Left lung (tissue), 14 donors: ENCODE measurements at places on chromosomes 3 and 15.

DNA sequence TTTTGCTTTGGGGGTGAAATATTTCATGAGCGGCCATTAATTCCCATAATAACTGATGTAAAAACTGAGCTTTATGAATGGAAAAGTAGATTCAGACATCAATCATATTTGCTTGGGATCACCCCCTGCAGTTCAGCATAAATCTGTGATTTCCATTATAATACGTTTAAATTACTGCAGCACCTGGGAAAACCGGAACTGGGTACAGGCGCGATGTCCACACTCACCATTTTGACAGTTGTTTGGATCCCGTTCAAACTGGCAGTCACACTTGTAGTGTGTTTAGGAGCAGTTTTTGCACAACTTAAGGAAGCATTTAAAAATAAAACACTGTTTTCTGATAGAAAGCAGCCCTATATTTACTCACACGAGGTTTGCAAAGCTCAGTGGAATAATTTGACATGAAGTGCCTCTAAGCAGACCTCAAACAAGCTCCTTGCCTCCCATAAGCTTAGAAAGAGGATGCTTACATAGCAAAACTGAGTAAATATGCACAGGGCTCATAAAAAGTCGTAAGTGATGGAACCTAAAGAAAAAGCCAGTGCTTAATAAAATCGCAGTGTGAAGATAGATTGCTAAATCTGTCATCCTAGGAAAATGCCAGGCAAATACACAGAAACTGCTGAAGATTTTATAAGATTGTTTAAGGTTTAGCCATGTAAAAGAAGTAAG lies 377.6 kb downstream of the PTPRG start:
- no peak overlapping the region for H3K4me3 ChIP-seq
- no peak overlapping the region for H3K27ac ChIP-seq
- DNase-seq, result no peak
- H3K36me3 ChIP-seq, result no peaks in the 10 kb centered on the region
- H3K4me1 ChIP-seq, result no peaks in the 10 kb centered on the region

DNA sequence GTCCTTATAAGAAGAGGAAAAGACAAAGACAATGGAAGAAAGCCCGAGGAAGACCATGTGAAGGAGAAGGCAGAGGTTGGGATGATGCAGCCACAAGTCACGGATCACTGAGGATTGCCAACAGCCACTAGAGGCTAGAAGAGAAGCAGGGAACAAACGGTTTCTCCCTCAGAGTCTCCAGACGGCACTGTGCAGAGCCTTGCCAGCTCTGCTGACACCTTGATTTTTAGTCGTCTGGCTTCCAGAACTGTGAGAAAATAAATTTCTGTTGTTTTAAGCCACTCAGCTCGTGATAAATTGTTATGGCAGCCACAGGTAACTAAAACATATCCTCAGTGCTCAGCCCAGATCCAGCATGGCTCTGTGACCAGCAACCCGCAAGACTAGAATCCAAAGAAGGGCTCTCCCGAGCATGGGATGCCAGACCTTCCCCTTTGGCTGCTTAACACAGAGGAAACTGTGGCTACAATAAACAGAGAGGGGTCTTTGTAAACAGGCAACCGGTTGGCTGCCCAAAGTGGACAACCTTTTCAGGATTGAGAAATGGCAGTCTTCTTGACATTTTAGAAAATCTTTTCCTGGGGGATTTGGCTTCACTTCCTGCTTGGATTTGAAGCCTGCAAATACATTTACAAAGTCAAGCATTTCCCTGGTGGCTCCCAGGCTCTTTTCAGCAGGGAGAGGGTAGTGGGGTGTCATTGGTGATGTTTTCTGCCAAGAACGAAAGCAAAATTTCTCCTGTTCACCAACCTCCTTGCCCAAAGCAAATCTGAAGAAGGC lies 88.7 kb upstream of the ADPGK start:
- DNase-seq, result no peak
- no peak overlapping the region for H3K27ac ChIP-seq
- no peaks in the 10 kb centered on the region for H3K27me3 ChIP-seq
- H3K4me3 ChIP-seq, result no peak overlapping the region
- H3K36me3 ChIP-seq, result no peaks in the 10 kb centered on the region

- H3K27me3 ChIP-seq, result no peaks in the 10 kb centered on the region
- no peak for DNase-seq
- H3K27ac ChIP-seq, result peak overlapping the region; percentile 11
- no peak overlapping the region for H3K4me3 ChIP-seq
Observed at GRCh38 chr3:197718891-197719290, 17.8 kb downstream of the RUBCN start.

DNA sequence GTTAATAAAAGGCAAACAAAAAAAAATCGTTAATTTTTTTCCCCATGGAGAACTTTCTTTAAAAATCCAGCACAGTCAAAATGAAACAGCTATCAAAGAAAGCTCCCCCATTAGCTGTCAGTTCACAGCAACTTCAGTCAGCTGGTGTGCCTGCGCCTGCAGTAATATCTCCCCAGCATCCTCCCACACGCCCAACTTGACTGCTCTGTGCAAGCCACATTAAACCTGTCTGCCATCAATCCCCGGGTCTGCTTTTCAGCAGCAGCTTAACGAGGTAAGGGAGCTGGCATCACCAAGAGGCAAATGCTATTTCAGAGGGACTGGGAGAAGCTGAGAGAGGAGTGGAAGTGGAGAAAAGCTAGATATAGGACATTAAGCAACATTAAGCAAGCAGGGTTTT lies 337.5 kb downstream of the GAP43 start:
- no peaks in the 10 kb centered on the region for H3K36me3 ChIP-seq
- no peak overlapping the region for H3K27ac ChIP-seq
- H3K4me1 ChIP-seq, result no peaks in the 10 kb centered on the region
- H3K27me3 ChIP-seq, result no peaks in the 10 kb centered on the region
- H3K4me3 ChIP-seq, result no peak overlapping the region
- DNase-seq, result no peak

DNA sequence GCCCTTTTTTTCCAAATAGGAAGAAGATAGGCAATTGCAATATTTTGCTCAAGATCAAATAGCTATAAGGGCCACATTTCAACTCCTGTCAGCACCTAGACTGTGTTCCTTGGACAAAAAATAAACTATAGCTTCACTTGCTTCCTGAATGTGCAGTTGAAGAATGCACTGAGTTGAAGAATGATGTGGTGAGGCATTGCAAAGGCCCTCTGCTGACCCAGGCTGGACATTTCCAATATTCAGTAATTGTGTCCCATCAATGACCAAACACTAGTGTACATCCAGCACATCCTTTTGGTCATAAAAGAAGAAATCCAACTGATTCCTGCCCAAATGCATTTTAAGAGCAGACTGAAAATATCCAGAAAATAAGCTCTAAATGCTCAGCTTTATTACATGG lies 424.8 kb upstream of the TGFBR2 start:
- H3K4me1 ChIP-seq, result no peaks in the 10 kb centered on the region
- no peaks in the 10 kb centered on the region for H3K36me3 ChIP-seq
- H3K4me3 ChIP-seq, result no peak overlapping the region
- no peak for DNase-seq
- H3K27me3 ChIP-seq, result no peaks in the 10 kb centered on the region

DNA sequence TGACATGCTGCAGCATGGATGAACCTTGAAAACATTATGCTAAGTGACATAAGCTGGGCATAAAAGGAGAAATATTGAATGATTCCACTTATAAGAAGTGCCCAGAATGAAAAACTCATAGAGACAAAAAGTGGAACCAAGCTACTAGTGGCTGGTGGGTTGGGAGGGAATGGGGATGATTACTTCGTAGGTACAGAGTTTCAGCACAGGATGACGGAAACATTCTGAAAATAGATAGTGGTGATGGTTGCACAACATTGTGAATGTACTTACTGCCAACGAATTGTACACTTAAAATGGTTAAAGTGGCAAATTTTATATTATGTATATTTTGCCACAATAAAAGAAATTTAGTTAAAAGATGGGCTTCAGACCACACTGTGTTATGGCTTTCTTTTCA lies 93.6 kb downstream of the RPLP1 start:
- peaks cover 10% of the 10 kb centered on the region for H3K27me3 ChIP-seq
- DNase-seq, result no peak
- H3K36me3 ChIP-seq, result no peaks in the 10 kb centered on the region
- H3K4me3 ChIP-seq, result no peak overlapping the region
- no peaks in the 10 kb centered on the region for H3K4me1 ChIP-seq

GRCh38 chr3:67783281-67784250 lies 129.2 kb upstream of the SUCLG2 start:
- DNase-seq, result no peak
- H3K27me3 ChIP-seq, result no peaks in the 10 kb centered on the region
- H3K4me1 ChIP-seq, result no peaks in the 10 kb centered on the region
- no peaks in the 10 kb centered on the region for H3K36me3 ChIP-seq
- H3K4me3 ChIP-seq, result no peak overlapping the region

DNA sequence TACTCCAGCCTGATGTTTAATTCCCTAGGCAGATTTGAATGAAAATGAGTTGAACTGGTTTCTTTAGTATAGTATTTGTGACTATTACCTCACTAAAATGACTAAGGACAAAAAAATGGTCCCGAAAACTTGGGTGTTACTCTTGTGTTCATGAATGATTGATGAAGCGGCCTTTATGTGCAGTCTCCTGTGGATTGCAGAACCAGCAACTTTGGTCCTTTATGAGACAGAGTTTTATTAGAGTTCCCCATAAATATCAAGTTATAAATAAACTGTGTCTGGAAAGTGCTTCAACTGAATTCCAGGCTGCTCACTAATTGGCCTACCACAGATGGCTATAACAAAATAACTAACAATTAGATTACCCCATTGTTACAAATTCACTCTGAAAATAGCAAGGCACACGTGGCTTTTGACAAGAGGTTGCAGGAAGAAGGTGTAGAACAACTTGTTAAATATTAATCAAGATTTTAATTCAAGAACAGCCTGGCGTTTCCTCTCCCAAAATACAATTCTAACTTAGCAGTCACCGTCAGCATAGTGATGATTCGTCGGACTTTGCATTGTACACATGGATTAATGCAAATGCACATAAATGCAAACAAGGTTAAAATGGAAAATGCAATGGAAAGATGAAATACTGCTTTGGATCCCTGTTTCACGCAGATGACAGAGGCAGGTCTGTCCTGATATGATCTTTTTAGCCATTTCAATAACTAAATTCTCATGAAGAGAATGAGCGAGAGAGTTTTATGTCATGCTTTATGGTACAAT lies 567.3 kb upstream of the ZNF717 start:
- no peak for DNase-seq
- no peaks in the 10 kb centered on the region for H3K27me3 ChIP-seq

DNA sequence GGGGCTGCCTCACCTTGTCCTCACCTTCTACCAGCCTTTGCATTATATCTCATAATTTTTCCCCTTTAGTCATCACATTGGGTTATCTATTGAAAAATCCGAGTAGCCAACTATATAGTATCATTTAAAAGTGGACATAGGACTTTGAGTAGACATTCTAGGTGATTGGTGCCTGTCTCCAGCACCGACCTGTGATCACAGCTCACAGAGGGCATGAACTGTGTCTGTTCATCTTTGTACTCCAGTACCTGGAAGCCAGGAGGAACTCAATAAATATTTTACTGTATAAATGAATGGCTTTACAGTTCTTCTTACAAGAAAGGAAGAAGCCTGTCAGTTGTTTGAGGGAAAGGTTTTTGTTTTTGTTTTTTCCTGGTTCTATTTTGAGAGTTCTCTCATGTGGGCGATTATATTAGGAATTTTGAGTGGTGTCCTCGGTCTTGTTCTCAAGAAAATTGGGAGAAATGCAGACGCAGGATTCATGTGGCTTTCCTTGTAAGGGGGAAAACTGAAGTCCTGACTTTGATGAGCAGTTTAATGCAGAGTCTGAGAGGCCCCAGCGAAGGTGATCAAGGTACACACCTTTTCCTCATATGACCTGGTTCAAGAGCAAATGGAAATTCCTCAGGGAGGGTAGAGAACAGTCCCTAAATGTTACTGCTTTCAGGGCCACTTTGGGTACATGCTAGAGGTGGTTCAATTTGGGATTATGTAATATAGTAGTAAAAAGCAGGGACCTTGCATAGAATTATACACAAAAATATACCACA lies 46.1 kb downstream of the CMTM8 start:
- no peak overlapping the region for H3K4me3 ChIP-seq
- H3K4me1 ChIP-seq, result peaks cover 23% of the 10 kb centered on the region
- no peak overlapping the region for H3K27ac ChIP-seq
- no peaks in the 10 kb centered on the region for H3K27me3 ChIP-seq

DNA sequence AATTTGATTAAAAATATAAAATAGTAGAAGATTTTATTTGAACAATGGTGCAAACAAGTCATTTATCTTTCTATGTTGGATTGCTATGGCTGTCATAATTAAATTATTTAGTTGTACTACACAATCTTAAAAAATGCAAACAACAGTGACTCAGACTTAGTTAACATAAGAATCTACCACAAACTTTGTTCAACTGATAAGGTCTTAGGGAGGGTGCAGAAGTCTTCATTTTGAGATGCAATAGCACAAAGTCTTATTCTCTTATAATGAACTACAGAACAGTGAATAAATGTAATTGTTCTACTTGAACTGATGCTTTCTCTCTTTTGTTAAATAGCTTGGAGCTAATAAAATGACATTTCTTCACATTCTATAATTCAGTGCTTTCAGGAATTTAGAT lies 482.8 kb upstream of the NAALADL2 start:
- H3K4me3 ChIP-seq, result no peak overlapping the region
- no peak for DNase-seq
- no peaks in the 10 kb centered on the region for H3K27me3 ChIP-seq
- no peak overlapping the region for H3K27ac ChIP-seq
- H3K36me3 ChIP-seq, result no peaks in the 10 kb centered on the region

- H3K4me3 ChIP-seq, result no peak overlapping the region
- H3K36me3 ChIP-seq, result peaks cover 60% of the 10 kb centered on the region
- no peaks in the 10 kb centered on the region for H3K27me3 ChIP-seq
- no peak for DNase-seq
Observed at GRCh38 chr3:10253731-10254130, 5.5 kb downstream of the TATDN2 start.

- H3K4me1 ChIP-seq, result peaks cover 27% of the 10 kb centered on the region
- no peak overlapping the region for H3K27ac ChIP-seq
- H3K27me3 ChIP-seq, result no peaks in the 10 kb centered on the region
- H3K36me3 ChIP-seq, result no peaks in the 10 kb centered on the region
Observed at GRCh38 chr3:125351152-125351551, 24.0 kb downstream of the ZNF148 start.

- H3K4me1 ChIP-seq, result peaks cover 9% of the 10 kb centered on the region
- peaks cover 86% of the 10 kb centered on the region for H3K27me3 ChIP-seq
- H3K4me3 ChIP-seq, result no peak overlapping the region
- no peak overlapping the region for H3K27ac ChIP-seq
- DNase-seq, result no peak
Observed at GRCh38 chr3:50202353-50203112, 2.5 kb upstream of the SLC38A3 start.

- no peak for DNase-seq
- no peaks in the 10 kb centered on the region for H3K36me3 ChIP-seq
Observed at GRCh38 chr3:192207239-192207638, 520.1 kb downstream of the FGF12 start.

DNA sequence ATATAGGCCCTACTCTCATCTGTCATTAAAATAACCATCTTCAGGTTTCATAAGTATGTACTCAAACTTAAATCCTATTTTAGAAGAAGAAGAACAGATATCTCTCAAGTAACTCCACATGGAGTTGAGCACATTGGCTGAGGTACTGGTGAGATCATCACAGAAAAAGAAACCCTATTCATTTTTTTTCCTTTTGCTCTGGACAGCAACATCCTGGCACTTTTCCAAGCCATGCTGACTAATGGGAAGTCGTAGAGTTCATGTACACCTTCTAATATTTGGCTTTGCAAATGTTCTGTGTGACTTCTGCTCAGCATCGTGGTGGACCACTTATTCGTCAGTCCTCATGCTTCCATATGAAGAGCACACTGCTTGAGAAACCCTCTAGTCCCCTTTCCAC lies 336.0 kb upstream of the KCNH8 start:
- H3K27me3 ChIP-seq, result no peaks in the 10 kb centered on the region
- no peaks in the 10 kb centered on the region for H3K36me3 ChIP-seq
- no peaks in the 10 kb centered on the region for H3K4me1 ChIP-seq
- DNase-seq, result no peak
- H3K4me3 ChIP-seq, result no peak overlapping the region
